Stimulated activated CD4-positive, alpha-beta T cell treated with anti-CD3 and anti-CD28 coated beads, Interleukin-15, amount 100 ng/mL, for 1 hour (primary cell): ENCODE measurements at places on chromosomes 12 and 14.

- no peak for DNase-seq
These were observed 34.7 kb downstream of the SSH1 start for GRCh38 chr12:108822497-108823205.

DNA sequence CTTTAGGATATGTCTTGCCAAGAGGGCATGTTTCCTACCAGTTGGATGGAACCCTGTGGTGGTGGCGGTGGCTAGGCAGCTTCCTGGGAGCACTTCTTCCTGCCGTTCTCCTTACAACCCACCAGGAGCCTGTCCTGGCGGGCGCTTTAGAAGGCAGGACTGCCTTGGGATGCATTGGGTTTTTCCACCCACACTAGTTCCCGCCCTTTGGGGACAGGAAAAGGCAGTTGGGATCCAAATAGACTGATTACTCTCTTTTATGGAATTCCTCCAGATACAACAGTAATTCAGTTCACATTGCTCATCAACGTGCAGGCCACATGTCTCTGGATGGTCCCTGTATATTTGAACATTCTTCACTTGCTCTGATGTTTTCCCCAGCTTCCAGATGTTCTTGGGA is 305.7 kb upstream of the SSTR1 start:
- no peak for DNase-seq

- DNase-seq, result no peak
These were observed 94.9 kb downstream of the DUSP16 start for GRCh38 chr12:12467688-12468261.

DNA sequence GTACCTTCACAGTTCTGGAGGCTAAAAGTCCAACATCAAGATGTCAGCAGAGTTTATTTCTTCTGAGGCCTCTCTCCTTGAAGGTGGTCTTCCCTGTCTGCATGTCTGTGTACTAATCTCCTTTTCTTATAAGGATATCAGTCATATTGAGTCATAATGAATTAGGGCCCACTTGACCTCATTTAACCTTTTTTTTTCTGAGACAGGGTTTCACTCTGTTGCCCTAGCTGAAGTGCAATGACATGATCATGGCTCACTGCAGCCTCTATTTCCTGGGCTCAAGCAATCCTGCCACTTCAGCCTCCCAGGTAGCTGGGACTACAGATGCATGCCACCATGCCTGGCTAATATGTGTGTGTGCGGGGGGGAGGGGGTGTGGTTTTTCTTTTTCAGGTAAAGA is 41.7 kb downstream of the PPM1H start:
- no peak for DNase-seq

GRCh38 chr12:69161829-69162228 is 77.5 kb upstream of the CPSF6 start:
- no peak for DNase-seq

GRCh38 chr12:39959467-39959866 is 146.4 kb downstream of the SLC2A13 start:
- no peak for DNase-seq

GRCh38 chr14:77641534-77642341 is 25.3 kb upstream of the SPTLC2 start:
- DNase-seq, result peak; percentile 43

- no peak for DNase-seq
These were observed 124.4 kb downstream of the RPS29 start for GRCh38 chr14:49461529-49462401.

DNA sequence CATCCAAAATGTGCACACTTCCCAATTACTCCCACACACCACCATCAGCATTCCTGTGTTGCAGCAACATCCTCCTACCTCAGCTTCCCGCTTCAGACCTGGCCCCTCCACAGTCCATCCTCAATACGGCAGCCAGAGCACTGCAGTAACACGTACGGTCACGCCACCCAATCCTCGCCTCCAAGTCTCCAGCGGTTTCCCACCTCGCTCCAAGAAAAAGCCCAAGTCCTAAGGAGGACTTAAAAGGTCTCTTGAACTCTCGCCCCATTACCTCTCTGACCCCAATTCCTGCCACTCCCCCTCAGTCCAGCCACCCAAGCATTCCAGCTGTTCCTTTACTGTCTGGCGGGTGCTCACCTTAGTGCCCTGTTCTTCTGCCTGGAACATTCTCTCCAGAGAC is 12.0 kb downstream of the FBXO21 start:
- DNase-seq, result no peak

DNA sequence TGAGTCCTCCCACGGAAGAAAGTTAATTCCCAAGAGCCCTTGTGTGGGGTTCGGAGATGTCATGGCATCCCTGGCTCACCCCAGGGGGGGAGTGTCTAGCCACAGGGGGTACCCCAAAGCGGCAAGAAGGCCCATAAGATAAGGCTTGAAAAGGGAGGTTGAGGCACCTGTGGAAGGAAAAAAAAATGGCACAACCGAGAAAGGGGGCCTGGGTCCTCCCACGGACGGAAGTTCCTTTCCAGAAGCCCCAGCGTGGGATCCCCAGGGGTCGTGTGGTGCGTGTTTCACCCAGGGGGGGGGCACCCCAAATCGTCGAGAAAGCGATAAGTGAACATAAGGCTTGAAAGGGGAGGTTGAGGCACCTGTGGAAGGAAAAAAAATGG is 266.7 kb downstream of the ALG10 start:
- DNase-seq, result no peak

DNA sequence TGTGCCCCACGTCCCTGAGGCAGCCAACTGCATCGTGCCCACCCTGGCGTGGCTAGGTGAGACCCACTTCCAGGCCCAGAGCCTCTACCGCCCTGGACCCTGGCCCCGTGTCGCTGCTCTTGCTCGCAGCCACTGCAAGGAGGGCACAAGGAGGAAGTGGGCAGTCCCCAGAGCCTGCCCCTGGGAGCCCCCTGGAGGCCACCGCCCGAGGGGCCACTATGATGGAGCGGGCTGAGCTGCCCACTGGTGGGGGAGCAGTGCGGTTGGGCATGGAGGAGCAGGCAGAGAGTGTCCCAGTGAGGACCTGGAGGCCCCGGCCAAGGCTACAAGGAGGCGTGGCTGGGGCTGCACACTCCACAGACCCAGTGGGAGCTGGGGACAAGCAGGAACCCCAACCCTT is 323.6 kb downstream of the PCNX1 start:
- DNase-seq, result no peak

DNA sequence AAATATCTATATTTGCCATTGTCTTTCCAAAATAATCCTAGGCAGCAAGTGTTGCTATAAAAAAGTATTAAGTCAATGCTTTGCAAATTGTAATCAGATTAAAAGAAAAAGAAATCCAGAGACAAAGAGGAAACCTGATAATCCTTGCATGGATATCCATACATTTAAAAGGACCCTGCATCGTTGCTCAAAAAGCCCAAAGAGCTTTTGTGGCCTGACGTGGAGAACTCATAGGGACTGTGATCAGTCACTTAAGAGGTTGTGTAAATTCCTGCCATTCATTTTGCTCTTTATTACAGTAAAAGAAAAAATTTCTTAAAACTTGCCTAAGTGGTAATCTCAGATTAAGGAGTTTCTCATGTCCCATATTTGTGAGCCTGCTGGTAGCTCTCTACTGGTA is 392.6 kb downstream of the C12orf75 start:
- DNase-seq, result no peak

DNA sequence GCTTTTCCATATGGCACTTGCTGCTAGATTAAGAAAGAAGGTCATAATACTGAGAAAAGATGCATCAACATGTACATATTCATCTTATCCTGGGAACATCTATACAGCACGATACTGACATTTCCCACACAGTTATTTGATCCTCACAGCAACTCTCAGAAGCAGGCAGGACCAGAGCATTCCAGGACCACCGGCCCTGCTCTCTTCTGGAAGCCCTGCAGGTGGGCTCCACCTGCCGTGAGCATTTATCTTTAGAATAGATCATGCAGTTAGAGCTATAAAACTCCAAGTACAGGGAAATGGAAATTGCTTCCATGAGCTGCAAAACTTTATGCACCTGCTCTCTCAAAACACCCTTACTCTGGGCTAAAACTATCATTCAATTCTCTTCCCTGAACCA is 5.5 kb upstream of the BDKRB1 start:
- no peak for DNase-seq

GRCh38 chr14:53814392-53814791 is 142.2 kb downstream of the BMP4 start:
- DNase-seq, result no peak

DNA sequence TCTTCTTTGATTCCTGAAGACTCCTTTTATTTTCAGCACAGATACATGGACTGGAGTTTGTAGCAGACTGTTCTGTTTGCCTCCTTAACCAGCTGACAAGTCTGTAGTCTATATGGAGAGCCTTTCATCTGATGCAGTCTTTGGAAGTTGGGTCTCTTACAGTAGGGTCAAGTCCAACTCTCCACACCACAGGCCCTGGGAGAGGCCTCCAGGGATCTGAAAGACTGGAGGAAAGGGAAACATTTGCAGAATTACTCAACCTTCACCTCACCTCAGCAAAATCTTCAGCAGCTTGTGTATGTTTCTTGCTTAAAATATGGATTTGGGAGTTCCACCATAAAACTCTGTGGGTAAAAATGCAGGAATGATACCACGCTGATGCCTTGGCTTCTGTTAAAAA is 188.4 kb downstream of the MSRB3 start:
- DNase-seq, result no peak

DNA sequence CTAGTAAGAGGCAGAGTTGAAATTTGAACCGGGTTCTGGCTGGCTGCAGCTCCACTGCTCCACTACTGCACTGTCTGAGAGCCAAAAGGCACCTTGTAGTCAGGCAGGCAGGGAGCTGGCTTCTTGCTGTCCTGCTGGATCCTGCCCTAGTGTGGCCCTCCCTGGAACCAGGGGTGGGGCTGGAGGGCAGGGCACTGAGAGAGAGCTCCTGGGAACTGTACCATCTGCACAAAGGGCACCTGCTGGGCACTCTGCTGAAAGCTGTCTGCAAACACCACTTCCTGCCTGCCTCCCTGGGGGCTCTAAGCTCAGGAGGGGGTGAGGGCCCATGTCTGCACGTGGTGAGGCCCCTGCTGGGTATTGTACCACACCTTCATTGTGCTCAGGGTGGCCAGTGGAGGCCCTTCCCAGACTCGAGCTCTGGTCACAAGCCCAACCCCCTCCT is 19.0 kb upstream of the TCL1B start:
- no peak for DNase-seq

- no peak for DNase-seq
These were observed 82.1 kb downstream of the TSPAN8 start for GRCh38 chr12:71075743-71076142.
